Lung (tissue), 17 donors: ENCODE measurements at places on chromosomes 1 and 21.
A peak's percentile ranks its signal among the peaks of the same experiment; 100 is the strongest.

DNA sequence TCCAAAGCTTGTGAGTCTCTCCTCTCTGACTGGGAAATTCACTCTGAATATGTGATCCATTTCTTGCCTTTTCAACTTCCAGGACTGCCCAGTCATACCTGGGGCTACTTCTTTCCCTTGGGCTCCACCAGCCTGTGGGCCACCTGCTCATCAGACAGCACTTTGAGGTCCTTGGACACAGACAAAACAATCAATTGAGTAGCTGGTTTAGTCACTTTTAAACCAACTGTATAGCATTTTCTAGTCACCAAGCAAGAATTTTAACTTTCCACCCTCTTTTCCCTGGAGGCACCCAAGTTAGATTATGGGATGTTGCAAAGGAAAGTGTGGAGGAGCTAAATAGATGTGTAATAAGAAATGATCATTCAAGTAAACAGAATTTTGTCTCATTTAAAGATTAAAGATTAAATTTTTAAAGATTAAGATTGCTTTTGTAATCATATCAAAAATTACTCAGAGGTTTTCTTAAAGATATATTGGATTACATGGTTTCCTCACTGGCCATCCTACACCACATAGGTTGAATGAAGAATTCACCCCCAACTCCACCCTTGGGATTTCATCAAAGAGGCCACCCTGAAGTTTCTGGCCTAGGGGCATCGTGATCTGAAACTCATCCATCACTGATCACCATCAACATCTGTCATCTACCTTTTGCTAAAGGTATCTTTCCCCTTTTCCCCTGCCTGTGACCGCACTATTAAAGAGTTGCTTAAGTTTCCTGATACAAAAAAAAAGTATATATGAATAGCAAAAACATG, 219.2 kb upstream of the NR5A2 start:
- DNase-seq = no peak

DNA sequence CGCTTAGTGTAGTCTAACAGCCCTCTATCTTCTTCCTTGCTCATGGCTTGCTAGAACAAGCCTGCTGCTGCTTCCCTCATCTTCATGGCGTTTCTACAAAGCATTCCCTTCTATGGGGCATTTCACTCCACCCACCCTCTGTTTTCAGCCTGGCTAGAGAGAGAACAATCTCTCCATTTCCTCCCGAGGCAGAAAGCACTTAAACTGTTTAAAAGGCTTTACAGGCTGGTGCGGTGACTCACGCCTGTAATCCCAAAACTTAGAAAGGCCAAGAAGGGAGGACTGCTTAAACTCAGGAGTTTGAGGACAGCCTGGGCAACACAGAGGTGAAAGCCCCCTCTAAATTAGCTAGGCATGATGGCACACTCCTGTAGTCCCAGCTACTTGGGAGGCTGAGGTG, 17.8 kb downstream of the ORC1 start:
- no peak for DNase-seq

DNA sequence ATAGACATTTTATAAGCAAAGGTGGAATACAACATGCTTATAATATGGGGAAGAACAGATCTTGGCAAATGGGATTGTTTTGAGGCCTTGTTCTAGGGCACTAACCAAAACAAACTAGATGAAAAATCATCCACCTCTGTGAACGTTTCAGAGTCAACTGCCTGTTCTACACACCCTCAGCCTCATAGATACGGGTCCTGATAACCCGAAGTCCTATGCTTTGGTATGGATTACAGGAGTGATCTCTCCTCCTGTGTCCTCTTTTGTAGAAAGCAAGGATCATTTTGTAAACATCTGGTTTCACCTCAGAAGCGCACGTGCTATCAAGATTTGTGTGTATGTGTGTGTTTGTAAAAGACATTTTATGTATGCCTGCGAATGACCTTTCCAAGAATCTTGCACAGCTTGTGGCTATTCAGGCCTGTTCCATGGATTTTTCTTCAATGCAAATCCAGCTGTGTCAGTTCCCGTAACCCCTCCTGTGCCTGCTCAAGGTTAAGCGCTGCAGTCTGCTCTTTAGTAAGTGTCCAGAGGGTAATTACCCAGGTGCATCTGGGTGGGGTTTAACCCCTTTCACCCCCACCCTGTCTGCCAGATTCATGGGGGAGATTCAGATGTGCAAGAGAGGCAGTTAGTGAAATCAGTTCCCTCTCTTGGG, 132.4 kb downstream of the ROR1 start:
- no peak for DNase-seq

DNA sequence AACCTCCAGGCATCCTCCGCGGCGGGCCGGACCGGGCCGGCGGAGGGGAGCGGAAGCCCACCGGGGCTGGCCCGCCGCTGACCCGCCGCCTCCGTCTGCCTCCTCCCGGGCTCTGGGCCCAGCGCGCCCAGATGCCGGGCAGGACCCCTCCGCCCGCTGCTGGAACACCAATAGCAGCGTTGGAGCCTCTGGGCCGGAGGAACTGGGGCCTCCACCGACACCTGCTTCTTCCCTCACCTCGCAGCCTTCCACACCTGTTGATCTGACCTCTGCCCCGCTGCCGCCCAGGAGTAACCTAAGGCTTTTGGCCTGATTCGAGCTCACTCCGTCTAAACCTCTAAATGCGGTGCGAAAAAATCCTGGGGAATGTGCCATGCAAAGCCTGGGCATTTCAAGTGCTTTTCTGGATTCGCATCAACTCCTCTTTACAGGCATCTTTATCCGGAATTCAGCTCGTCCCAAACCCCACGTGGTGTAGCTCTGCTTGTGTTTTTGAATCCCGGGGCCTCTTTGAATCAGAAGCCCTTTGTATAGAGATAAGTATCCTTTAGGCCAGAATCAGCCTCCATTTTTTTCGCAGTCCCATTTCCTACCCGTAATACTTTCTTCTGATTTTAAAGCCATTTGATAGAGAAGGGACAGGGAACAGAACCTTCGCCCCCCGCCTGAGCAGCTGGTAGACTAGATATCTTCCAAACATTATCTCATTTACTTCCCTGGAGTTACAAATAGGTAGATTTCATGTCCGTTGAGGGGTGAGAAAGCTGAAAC, 680 bp upstream of the CNN3 start:
- peak; percentile 75 for DNase-seq

- no peak for DNase-seq
Observed at GRCh38 chr1:42942444-42942843, 16.2 kb downstream of the SLC2A1 start.

DNA sequence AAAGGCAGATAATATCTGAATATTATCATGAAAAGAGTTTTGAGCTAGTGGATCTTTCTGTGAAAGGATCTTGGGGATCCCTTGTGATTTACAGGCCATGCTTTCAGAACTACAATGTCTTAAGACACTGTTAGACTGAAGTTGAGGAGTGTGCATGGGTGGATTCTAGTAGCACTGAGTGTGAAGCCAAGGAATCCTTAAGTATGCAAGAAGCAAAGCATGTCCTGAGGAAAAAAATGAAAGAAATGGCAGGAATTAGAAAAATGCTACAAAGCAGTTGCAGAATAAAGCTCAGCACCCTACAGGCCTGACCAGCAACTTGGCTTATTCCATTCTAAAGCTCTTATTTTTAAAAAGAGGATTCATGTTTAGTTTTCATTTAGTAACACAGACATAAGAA, 11.9 kb downstream of the STX6 start:
- DNase-seq = peak; percentile 15

DNA sequence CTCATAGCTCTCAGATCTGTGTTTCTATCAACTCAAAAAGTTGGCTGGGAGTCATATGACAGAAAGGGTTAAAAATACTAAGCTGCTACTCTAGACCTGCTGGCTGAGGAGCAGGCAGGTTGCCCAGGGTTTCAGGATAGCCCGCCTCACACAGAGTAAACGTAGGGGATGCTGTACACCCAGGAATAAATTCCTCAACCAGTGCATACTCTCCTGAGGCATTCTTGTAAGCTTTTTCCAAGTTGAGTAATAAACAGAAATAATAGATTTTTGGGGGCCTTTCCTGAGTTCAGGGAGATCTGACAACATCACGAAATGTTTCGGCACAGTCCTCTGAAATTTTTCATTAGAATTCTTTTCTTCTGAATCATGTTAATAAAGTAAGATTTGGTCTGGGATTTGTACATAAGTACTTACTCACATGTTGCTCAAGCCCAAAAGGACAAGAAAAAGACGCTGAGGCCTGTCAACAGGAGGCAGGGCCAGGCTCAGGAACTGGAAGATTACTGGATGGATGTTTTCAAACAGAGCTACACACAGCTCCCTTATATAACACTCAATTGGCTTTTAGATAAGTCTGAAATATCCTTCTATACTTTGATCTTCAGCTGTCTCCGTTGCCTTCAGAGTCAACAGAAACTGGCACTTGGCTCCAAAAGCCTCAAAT, 41.0 kb downstream of the TGFBR3 start:
- DNase-seq = peak; percentile 55

DNA sequence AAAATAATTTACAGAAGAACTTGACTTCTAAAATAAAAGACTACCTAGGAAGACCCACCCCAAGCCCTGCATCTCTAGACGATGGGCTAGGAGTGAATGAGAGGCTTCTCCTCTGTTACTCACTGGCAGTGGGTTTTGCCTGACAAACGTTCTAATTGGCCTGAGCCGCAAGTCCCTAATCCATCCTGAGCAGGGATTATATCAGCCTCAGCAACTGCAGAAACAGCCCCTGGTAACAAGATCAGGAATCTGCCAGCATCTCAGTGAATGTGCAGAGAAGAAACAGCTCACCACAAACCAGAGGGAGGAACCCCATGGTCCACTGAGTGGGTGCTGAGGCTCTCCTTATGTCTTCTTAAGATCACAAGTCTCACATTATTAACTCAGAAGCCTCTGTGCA, 240.6 kb downstream of the BRINP2 start:
- no peak for DNase-seq

GRCh38 chr1:70061231-70061630, 144.1 kb downstream of the LRRC40 start:
- peak; percentile 87 for DNase-seq

DNA sequence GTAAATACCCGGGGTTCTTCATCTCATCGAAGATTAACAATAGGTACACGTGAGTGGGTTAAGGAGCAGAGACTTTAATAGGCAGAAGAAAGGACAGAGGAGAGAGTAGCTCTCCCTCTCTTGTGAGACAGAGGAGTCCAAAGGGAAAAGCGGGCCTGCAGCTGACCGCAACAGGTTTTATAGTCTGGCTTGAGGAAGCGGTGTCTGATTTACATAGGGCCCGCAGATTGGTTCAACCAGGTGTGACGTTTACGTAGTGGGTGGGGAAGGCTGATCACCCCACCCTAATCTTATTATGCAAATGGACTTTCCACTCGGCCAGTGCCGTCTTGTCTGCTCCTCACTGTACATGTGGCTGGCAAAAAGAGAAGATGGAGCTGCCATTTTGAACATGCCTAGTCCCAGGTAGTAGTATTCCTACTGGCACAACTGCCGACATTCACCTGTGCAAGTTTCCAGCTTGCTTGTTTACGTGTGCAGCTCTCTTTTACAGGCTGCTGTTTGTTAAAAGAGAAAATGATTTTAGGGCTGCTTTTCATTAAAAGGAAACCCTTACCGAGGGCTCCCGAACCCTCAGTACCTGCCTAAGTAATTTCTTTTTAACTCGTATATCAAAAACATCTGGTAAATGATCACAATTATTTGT, 10.6 kb downstream of the CDC14A start:
- no peak for DNase-seq

- DNase-seq = no peak
Observed at GRCh38 chr1:185059950-185060571, 14.7 kb downstream of the RNF2 start.

DNA sequence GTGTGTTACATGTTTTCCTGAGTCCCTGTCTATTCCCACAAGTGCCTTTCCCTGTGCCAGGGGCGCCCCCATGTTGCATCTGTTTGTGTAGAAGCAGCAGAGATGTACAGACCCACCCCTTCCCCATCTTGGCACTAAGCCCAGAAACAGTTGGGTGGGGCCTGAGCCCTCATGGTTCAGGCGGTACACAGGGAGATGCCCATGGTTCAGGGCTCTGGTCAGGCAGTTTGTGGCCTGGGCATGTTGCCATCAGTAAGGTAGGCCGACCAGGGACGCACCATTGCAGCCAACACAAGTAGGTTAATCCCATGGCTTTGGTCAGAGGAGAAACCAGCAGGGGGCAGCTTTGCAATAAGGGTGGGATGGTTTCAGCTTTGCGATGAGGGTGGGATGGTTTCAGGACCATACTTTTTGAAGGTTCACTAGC, 914 bp upstream of the ADGRB2 start:
- DNase-seq = peak; percentile 59

GRCh38 chr1:233354983-233355382, 27.5 kb downstream of the MAP3K21 start:
- DNase-seq = no peak

GRCh38 chr1:47764461-47765046, 232.6 kb downstream of the TRABD2B start:
- no peak for DNase-seq
